Right forelimb (tissue), 1 donor: ENCODE measurements at places on chromosomes 2 and 18.

- no peak for DNase-seq
Observed at GRCh38 chr2:187978356-187978755, 313.3 kb upstream of the GULP1 start.

GRCh38 chr2:218031771-218032257 lies 29.0 kb upstream of the TNS1 start:
- peak; percentile 40 for DNase-seq

DNA sequence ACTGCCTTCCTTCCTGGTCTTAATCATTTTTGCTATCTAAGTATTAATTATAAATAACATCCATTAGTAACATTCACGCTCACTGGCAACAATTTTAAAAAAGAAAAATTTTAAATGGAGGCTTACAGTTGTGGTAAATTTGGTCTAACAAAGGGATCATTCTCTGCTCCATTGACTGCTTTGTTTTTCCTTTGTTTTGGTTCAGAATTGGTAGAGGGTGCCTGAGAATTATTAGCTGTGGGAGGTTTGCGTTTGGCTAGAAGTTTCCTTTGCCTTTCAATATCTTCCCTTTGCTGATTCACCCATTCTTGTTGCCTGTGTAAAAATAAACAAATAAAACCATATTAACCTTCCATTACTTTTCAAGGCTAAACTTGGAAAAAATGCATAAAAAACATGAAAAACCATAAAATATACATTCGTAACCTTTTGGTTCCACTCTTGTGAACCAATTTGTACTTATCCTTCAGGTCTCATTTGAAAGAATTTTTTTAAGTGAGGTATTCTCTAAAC lies 114.6 kb downstream of the TLK1 start:
- DNase-seq, result no peak

DNA sequence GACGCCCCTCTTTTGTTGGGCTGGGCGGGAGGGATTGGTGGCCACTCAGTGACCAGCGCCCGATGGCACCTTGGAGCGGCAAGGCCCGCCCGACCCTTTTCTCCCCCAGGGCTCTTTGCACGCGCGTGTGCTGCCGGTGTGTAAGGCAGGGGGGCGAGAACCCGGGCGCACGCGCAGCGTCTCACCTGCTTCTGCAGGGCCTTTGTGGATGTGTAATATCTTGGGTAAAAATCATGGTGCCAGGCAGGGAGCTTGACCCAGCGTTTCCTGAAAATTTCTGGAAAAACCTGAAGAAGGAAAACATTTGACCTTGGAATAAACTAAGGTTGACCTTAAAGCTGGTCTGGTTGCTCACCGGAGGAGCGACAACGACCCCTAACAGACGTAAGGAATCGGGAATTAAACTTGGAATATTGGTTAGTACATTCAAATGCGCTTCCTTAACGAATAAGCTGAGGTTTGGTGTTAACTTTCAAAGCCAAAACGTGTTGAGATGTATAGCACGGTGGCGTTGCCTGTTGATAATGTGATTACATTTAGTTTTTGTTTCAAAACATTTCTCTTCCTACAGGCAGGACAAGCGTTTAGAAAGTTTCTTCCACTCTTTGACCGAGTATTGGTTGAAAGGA lies 438 bp downstream of the HSPE1 start:
- DNase-seq, result peak; percentile 50

DNA sequence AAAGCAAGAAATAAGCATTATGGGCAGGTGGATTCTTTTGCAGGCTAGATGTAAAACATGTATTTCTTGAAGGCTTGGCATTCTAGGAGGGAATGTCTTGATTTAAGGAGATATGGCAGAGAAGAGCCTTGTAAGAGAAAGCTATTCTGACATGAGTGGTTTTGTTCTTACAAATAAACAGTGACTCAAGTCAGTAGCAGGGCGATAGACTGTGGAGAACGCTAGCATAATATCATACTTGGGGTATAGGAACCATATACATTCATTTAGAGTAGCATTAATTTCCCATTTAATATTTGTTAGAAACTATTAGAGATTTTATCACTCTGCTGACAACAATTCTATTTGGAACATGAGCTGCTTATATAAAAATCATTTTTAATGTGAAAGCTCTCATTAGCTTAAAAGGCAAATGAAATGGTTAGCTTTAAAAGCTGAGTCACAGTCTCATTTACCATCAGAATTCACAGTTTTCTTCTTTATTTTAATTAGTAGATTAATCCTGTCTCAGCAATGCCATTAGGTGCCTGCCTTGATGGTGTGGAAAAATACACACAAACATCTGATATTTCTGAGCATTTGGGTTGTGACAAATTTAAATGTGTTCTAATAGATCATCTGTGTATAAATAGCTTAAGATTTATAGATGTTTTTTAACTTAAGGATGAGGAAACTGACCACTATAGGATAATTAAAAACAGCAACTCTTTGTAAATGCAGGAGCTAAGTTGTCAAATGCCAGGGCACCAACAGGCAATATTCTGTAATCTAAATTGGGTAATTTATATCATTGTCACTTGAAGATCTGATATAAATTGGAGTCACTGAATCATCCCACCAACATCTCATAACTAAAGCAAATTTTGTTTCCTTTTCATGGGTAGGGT lies 276.7 kb downstream of the PLCL1 start:
- no peak for DNase-seq

DNA sequence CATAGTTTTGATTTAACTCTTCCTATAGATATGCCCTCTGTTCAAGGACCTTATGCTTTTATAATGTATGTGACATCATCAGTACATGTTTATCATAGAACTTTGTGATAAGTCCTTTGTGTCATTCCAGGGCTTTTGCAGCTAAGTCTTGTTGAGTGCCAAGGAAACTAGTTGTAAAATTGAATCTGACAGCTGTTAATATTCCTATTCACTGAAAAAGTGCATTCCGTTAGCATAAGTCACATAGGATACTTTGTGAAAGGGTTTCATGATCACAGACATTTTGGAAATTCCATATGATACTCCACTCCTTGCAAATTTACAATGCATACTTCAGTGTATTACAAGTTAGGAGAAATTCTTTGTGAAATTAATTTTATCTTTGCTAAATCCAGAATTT lies 503.4 kb downstream of the CCDC85A start:
- DNase-seq, result no peak

- DNase-seq, result no peak
Observed at GRCh38 chr18:6593142-6593885, 136.2 kb upstream of the ARHGAP28 start.

- DNase-seq, result no peak
Observed at GRCh38 chr2:55995211-55995610, 71.6 kb upstream of the EFEMP1 start.

DNA sequence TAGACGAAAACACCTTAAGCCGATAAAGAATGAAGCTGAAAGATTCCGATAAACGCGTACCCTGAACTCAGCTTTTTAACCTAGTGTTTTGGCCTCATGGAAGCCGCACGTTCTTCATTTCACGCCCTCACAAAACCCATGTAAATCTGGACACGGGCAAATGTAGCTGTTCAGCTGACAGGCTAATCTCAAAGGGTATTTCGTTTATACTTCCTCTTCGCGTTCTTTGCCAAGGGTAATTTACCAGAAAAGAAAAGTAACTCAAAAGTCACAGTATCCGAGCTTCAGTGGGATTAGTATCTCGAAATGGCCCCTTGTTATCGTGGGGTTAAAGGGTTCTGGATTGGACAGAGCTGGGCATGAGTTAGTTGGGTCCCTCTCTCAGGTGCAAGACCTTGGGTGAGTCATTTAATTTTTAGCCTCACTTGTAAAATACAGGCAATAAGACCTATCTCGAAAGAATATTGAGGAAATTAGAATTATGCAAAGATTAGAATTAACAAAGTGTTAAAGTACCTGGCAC lies 22.0 kb upstream of the STPG4 start:
- DNase-seq, result no peak

- no peak for DNase-seq
Observed at GRCh38 chr18:22180722-22181121, 11.3 kb downstream of the GATA6 start.
